Neuronal stem cell (in vitro differentiated cells): ENCODE measurements at places on chromosomes 2 and 18.

DNA sequence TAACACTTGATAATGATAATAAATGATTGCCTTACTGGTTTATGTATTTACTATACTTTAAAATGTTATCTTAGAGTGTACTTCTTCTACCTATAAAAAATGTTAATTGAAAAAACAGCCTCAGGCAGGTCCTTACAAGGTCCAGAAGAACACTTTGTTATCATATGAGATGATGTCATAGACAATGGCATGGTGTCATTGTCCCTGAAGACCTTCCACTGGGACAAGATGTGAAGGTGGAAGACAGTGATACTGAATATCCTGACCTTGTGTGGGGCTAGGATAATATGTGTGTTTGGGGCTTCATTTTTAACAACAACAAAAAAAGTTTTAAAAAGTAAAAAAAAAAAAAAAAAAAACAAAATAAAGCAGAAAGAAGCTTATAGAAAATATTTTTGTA lies 342.2 kb upstream of the KYNU start:
- H3K4me1 ChIP-seq, result peaks cover 12% of the 10 kb centered on the region
- no peaks in the 10 kb centered on the region for H3K27me3 ChIP-seq
- no peak overlapping the region for H3K4me3 ChIP-seq
- no peak overlapping the region for H3K27ac ChIP-seq
- H3K36me3 ChIP-seq, result no peaks in the 10 kb centered on the region

- peaks cover 3% of the 10 kb centered on the region for H3K4me1 ChIP-seq
- no peak overlapping the region for H3K27ac ChIP-seq
- no peaks in the 10 kb centered on the region for H3K36me3 ChIP-seq
- H3K4me3 ChIP-seq, result no peak overlapping the region
- no peak for DNase-seq
- H3K27me3 ChIP-seq, result no peaks in the 10 kb centered on the region
Observed at GRCh38 chr18:79504034-79504433, 108.3 kb downstream of the NFATC1 start.

DNA sequence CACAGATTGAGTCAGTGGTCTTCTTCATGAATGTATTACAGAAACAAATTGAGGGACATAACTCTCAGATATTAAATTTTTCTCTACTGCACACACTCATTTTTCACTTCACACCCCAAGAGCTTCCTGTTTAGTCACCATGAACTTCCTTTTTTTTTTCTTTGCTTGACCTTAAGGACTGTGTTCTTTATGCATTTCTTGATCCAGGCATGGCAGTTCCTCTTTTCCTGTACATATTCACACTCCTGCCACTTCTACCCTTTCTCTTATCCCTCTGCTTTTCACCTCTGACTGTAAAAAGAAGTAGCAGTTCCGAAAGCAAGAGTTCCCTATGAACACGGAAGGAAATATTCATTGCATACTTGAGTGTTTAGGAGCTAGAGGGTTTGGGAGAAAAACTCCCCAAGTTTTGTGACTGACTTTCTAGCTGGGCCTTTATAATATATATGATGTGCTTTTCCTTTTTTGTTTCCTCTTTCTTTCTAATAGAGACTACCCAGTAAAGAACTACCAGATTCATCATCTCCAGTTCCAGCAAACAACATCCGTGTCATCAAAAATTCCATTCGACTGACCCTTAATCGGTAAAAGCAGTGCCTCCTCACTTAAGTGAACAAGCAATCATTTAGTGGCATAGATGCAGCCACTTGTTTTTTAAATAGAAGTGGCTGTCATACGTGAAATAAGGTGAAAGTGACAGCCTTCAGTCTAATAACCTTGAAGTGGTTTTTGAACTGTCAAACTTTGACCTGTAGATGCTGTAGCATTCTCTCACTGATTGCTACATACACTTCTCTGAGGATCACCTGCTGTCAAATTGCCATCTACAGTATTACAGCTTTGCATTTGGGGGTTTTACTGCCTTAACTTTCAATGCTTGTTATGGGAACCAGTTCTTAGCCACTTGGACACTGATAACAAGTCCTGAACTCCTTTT lies 40.8 kb downstream of the PAPOLG start:
- no peak overlapping the region for H3K4me3 ChIP-seq
- no peaks in the 10 kb centered on the region for H3K27me3 ChIP-seq
- no peaks in the 10 kb centered on the region for H3K4me1 ChIP-seq
- H3K36me3 ChIP-seq, result peaks cover 8% of the 10 kb centered on the region
- no peak for DNase-seq

GRCh38 chr18:30999887-31000628 lies 42.5 kb downstream of the DSC3 start:
- no peak overlapping the region for H3K4me3 ChIP-seq
- no peaks in the 10 kb centered on the region for H3K4me1 ChIP-seq
- H3K27me3 ChIP-seq, result peaks cover 10% of the 10 kb centered on the region
- H3K27ac ChIP-seq, result no peak overlapping the region
- H3K36me3 ChIP-seq, result no peaks in the 10 kb centered on the region
- no peak for DNase-seq

- no peaks in the 10 kb centered on the region for H3K27me3 ChIP-seq
- DNase-seq, result no peak
- no peak overlapping the region for H3K27ac ChIP-seq
- no peak overlapping the region for H3K4me3 ChIP-seq
- no peaks in the 10 kb centered on the region for H3K4me1 ChIP-seq
- no peaks in the 10 kb centered on the region for H3K36me3 ChIP-seq
Observed at GRCh38 chr2:235599596-235600338, 105.9 kb downstream of the AGAP1 start.

DNA sequence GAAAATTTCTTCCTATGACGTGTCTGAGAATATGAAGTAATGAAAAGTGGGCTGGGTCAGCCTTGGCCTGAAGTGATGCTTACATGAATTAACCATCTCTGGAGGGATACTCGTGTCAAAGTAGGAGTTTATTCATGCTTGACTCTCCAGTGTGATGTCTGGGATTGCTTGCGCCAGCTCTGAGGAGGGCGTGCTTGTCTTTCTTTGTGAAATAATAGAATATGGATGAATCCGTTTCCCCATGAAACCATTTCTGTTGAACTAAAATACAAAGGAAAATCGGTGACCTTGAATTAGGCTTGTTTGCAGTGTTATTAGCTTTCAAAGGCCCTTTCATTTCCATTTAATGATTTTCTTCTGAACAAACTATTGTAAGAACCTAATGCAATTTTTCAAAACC lies 77.9 kb downstream of the EML6 start:
- H3K27me3 ChIP-seq, result no peaks in the 10 kb centered on the region
- H3K4me3 ChIP-seq, result no peak overlapping the region
- no peak for DNase-seq
- no peak overlapping the region for H3K27ac ChIP-seq

DNA sequence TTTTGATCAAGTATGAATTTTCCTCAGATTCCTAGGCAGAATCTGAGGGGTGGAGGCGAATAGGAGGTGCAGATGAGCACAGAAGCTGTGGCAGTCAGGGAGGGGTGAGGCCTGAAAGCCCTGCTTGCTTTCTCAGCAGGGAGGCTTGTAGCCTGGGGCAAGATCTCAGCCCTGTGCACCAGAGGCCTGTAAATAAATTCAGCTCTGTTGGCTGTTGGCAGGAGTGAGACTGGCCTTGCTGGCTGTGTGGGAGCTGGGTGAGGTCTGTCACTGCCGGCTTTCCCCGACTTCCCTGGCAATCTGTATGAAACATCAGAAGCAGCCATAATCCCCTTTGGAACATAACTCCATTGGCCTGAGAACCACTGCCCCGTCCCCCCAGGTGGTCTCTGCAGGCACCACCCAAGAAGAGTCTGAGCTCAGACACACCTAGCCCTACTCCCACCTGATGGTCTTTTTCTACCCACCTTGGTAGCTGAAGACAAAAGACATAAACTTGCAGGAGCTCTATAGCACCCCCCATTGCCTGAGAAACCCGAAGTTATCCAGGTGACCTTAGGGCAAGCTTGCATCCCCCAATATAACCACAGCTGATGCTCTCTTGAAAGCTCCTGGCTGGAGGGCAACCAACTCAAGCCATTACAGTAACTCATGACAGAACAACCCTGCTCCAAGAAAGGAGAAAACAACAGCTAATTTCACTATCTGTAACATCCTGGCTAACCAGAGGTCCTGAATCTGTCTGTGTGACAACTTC lies 32.3 kb downstream of the EVA1A start:
- no peaks in the 10 kb centered on the region for H3K27me3 ChIP-seq
- no peak for DNase-seq
- no peak overlapping the region for H3K27ac ChIP-seq
- no peak overlapping the region for H3K4me3 ChIP-seq

DNA sequence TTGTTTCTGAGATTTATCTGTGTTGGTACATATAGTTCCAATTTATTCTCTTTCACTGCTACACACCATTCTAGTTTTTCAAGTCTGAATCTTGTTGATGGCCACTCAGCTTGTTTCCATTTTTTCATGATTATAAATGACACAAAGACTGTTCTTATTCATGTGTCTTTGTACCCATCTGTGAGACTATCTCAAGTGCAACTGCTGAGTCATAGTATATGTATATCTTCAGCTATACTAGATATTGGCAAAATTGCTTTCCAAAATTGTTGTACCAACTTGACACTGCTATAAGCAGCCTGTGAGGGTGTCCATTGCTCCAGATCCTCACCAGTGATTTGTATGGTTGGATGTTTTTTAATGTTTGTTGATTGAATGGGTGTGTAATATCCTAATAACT lies 37.2 kb upstream of the RTN4 start:
- no peak for DNase-seq
- no peak overlapping the region for H3K27ac ChIP-seq
- no peak overlapping the region for H3K4me3 ChIP-seq
- no peaks in the 10 kb centered on the region for H3K36me3 ChIP-seq

GRCh38 chr2:5482929-5483331 lies 209.3 kb upstream of the SOX11 start:
- no peak overlapping the region for H3K27ac ChIP-seq
- DNase-seq, result no peak
- H3K27me3 ChIP-seq, result no peaks in the 10 kb centered on the region
- H3K36me3 ChIP-seq, result no peaks in the 10 kb centered on the region

DNA sequence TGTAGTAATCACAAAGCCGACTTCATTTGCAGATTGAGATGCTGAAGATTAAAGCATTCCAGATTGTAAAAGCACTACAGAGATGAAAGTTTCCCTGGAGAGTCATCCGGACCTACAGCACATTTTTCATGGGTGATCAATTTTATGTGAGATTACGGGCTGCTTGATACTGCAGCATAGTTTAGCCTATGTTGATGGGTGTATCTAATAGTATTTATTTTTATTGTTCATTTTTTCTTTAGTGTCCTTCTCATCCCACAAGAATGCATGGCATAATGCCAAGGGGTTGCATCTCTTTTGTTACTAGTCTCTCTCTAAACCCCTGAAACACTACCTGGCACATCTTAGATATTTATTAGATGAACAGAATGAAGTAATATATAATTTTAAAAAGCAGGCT lies 240.4 kb downstream of the MBD2 start:
- H3K27me3 ChIP-seq, result no peaks in the 10 kb centered on the region
- H3K4me1 ChIP-seq, result no peaks in the 10 kb centered on the region
- no peaks in the 10 kb centered on the region for H3K36me3 ChIP-seq
- no peak for DNase-seq
- no peak overlapping the region for H3K4me3 ChIP-seq

- no peak overlapping the region for H3K27ac ChIP-seq
- H3K4me1 ChIP-seq, result no peaks in the 10 kb centered on the region
- H3K27me3 ChIP-seq, result no peaks in the 10 kb centered on the region
- H3K4me3 ChIP-seq, result no peak overlapping the region
- DNase-seq, result no peak
- H3K36me3 ChIP-seq, result no peaks in the 10 kb centered on the region
Observed at GRCh38 chr2:35562488-35562887, 793.1 kb upstream of the CRIM1 start.

- no peak overlapping the region for H3K27ac ChIP-seq
- no peak for DNase-seq
- no peak overlapping the region for H3K4me3 ChIP-seq
- no peaks in the 10 kb centered on the region for H3K27me3 ChIP-seq
- H3K36me3 ChIP-seq, result no peaks in the 10 kb centered on the region
Observed at GRCh38 chr2:10867692-10868420, 43.9 kb upstream of the KCNF1 start.
